Natural killer cell treated with Interleukin-12 subunit alpha and Interleukin-12 subunit beta and Interleukin-15 and Interleukin-18, amount 100 ng/mL, for 72 hours (primary cell): ENCODE measurements at places on chromosomes 2 and 18. TPM values are rescaled to one million over a fixed set of nuclear protein-coding genes. Genes with fewer than 3 reads are reported as not detected.

- DNase-seq: no peak
These were observed 42.8 kb upstream of the GALR1 start for GRCh38 chr18:77206676-77207374.

- no peak for DNase-seq
These were observed 30.7 kb downstream of the AQP12A start for GRCh38 chr2:240722376-240722775.

DNA sequence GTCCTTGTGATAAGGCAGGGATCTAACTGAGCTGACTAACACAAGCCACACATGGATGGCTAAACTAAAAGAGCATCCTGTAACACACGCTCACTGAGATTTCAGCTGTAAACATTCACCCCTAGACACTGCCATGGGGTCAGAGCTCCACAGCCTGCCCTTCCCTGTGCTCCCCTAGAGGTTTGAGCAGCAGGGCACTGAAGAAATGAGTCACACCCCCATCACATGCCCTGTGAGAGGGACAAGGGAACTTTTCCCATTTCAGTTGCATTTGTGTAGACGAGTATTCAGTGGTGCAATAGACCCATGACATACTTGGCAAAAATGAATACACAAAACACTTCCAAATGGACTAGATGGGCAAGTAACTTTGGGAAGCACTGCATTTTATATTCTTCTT lies 402.4 kb upstream of the LRRTM1 start:
- DNase-seq: no peak

DNA sequence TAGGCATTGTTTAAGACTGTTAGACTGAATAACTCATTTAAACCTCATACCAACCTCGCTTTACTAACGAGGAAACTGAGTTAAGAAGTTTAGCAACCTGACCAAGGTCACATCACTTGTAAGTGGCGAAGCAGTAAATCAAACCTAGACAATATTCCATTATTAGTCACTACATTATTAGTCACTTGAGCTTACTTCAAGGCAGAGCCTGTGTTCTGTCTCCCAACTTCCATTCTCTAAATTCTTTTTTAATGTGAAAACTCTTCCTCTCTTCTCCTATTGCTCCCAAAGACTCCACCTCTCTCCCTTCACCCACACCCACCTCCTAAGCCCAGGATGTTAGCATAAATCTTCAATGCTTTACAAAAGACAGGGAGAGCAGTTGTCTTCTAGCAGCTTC lies 156.5 kb downstream of the ARL6IP6 start:
- no peak for DNase-seq

DNA sequence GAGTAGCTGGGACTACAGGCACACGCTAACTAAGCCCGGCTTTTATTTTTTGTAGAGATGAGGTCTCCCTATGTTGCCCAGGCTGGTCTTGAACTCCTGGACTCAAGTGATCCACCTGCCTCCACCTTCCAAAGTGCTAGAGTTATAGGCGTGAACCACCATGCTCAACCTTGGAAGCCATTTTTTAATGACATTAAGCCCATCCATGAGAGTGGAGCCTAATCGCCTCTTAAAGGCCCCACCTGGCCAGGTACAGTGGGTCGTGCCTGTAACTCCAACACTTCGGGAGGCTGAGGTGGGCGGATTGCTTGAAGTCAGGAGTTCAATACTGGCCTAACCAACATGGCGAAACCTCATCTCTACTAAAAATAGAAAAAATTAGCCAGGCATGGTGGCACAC lies 41.6 kb upstream of the TFCP2L1 start:
- DNase-seq: no peak

DNA sequence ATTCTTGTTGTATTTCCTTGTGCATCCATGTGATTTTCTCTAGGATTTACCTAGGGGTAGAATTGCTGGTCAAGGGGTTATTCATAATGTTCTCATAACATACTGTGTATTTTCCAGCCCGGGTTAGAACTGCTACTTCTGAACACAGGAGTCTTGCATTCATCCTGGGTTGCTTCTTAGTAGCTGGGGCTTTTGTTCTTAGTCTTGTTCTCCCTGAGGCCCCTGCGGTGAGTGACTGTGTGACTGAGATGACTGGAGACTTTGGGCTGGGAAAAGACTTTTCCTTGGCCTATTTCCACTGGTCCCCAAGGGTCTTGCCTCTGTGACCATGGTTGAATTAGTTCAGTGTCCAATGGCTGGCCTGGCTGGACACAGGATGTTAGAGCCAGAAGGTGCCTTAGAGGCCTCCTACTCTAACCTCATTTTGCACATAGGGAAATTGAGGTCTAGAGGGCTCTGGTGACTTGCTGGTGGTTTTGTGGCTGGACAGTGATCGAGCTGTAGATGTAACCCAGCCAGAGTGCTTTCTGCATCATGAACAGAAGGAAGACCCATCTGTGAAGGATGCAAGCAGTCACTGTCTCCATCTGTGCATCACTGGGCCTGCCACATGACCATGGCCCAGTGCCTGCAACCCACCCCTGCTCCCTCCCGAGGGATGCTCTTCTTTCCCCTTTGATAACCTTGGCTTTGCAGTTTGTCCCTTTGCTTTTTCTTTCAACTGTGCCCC lies 233.3 kb downstream of the FHOD3 start:
- no peak for DNase-seq

DNA sequence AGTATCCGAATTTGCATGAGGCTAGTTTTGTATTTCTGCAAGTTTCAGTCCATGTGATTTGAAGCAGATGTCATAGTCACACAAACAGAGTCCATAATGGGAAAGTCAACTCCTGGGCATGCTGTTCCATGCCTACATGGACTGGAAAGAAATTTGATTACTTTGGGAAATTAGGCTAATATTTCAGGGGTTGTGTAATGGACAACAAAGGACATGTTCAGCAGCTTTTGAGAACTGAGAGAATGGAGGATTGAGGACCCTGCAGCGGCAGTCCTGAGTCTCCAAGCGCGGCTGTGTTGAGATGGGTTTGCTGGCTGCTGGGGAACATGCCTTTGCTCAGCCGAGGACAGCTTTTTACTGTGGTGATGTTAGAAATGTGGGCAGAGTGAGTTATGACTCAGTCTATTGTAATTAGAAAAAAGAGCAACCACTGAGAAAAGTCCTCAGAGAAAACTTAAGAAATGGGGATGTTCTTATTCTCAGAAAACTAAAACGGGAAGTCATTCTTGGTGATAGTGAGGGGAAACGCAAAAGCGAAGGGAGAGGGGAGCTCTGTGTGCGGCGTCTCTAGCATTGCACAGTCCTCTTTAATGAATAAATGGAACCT lies 149.2 kb downstream of the FAM210A start:
- DNase-seq: no peak

GRCh38 chr18:5868218-5868854 lies 27.0 kb downstream of the TMEM200C start:
- DNase-seq: no peak

The CTAGE1 gene
- not detected for total RNA-seq

The GCKR gene
- not detected for total RNA-seq

The DUSP2 gene
- 52.0 TPM for total RNA-seq

The GRHL1 gene
- total RNA-seq: 1.1 TPM

The CACNB4 gene
- 0.64 TPM for total RNA-seq

The REG3G gene
- not detected for total RNA-seq

The TMEM198 gene
- 7.6 TPM for total RNA-seq
